ENCODE measurements at places on chromosomes 12 and 14.

DNA sequence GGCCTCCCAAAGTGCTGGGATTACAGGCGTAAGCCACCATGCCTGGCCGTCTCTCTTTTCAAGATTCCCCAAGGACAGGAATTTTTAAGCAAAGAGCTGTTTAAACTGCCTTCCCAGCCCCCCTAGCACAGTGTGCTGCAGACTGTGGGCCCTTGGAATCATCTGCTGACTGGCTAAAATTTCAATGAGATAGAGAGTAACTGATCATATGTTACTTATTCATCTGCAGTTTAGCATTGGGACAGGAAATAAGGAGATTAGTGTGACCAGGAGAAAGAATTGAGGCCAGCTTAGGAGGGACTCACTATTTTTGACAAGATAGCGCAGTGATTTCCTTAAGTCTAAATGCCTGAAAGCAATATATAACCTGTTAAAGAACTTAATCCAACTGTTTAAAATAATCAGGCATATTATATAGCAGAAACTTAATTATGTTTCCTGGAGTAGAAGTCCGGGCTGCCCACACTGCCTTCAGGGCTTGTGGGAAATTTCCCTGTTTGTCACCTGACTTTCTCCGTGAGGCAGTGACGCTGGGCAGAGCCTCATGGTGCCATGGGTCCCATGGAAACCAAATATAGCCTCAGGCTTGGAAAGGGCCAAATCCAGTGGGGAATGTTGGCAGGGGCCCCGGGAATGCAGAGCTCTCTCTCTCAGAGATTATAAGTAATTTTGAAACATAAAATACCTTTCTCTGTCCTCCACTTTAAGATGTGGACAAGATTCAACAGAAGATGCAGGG is 22.8 kb upstream of the CEBPE start:
- no peak for DNase-seq

GRCh38 chr14:97802430-97803373 is 1005.5 kb downstream of the VRK1 start:
- DNase-seq: peak; percentile 47

GRCh38 chr12:108637222-108637971 is 3.7 kb upstream of the SELPLG start:
- DNase-seq: no peak

GRCh38 chr14:50362764-50363713 is 33.6 kb downstream of the CDKL1 start:
- no peak for DNase-seq

DNA sequence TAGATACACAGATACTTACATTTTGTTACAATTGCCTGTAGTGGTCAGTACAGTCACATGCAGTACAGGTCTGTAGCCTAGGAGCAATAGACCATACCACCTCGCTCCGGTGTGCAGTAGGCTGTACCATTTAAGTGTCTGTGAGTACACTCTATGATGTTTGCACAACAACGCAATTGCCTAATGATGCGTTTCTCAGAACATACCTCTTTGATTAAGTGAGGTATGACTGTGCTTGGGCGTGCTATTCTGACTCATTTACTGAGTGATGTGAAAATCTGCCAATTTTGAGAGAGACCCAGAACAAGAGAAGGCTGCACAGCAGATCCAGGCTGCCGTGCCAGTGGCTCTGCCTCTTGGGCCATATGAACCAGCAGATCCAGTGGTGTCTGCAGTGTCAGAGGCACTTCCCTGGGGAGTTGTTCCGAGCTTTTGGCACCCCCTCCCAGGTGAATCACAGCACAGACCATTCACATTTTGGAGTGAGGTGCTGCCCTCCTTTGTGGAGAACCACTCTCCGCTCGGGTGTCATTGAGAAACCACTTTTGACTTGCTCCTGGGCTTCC is 20.4 kb downstream of the DLK1 start:
- DNase-seq: no peak

DNA sequence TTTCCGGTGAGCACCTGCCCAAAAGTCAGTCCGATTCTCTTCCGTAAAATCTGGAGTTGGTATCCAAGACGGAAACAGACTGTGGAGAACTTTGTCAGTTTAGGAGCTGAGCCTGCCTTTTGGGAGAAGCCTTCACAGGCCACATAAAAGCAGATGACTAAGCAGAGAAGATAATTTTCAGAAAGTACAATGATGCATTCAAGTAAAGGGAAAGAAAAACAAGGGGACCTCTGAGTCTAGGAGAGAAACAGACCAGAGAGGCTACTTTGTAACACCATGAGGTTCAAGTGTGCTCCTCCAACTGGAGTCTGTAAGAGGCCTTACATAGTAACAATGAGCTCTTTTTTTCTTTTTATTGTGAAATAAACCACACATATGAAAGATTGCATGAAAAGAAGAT is 21.1 kb downstream of the TMED8 start:
- no peak for DNase-seq

DNA sequence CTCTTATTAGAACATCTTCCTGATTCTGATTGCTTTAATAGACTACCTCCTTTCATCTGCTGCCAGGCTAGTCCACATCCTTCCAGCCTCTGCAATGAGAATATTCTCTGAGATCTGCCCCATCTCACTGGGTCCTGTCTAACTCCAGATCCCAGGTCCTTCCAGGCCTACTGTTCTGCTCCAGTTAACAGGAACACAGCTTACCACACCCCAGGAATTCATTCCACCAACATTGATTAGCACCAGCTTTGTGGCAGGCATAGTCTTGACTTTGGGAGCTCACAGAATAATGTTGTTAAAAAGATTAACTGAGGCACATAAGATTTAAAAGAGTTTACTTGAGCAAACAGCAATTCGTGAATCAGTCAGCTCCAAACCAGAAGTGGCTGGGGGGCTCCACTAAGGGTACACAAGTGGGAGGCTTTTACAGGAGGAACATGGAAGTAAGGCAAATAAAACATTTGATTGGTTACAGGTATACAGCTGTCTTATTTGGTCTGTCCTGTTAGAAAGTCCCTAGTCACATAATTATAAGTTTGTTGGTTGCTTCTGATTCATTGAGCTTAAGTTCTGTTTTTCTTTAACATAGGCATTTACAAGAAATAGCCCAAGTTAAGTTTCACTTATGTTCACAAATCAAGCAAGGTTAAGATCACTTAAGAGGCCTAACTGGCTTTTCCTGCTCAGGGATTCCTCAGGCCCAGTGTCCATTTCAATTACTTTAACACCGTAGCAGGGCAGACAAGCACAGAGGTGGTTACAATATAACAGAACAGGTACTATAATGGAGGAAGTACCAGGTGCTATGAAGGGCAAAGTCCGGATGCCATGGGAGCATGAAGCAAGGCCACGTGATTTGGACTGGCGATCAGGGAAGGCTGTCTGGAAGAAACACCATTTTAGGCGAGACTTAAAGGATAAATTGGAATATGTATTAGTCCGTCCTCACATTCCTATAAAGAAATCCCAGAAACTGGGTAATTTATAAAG is 12.2 kb upstream of the MYH7 start:
- no peak for DNase-seq
